ENCODE measurements at places on chromosomes 7 and 10. TPM values are rescaled to one million over a fixed set of nuclear protein-coding genes. Genes with fewer than 3 reads are reported as not detected.

Gene SAMD9L
- polyA plus RNA-seq, result not detected

Gene GPR15LG
- polyA plus RNA-seq, result not detected

DNA sequence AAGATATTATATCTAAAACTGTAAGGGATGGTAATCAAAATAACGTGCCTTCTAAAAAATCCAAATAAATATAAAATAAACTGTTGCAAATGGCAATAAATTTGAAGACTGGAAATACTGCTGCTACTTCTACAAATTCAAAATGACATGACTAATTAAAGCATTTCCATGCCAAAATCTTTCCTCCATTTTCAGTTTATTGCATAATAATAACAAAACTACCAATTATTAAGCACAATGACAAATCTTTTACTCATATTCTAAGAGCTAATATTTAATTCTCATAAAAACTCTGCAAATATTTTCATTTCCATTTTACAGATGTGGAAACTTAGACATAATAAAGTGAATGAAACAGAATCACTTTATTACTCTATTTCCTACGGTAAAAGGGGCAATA, 38.8 kb upstream of the NEBL start:
- DNase-seq, result no peak

DNA sequence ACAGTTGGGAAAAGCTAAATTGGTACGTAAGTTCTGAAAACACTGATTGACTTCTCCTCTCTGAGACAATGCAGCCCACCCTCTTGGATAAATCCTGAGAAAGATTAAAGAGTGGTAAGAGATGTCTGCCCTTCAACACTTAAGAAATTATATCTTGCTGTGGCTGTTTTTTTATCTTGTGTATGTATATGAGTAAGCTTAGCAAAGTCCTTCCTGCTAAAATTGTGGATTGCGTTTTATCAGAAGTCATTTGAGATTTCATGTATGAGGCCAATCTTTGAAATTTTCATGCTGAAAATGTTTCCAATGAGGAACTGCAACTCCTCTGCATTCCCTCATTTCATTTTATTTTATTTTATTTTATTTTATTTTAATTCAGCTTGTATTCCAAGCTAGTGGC, 106.2 kb upstream of the INHBA start:
- no peak for DNase-seq

GRCh38 chr7:13524076-13524475, 465.4 kb downstream of the ETV1 start:
- no peak for DNase-seq

DNA sequence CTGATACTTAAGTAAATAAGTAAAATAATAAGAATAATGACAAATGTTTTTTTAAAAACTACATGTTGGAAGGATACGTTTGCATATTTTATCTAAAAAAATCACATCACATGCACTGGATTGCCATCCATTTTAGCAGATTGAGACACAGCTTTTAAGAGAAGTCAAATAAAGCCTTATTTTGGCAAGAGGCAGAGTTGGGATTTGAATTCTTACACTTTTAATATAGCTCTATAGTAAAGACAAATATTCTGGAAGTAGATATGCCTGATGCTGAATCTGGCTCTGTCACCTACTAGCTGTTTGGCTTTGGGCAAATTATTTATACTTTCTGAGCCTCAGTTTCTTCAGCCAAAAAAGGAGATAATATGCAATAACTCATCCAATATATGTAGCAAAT, 386.4 kb downstream of the ETV1 start:
- DNase-seq, result no peak

Gene TYW1B
- 1.8 TPM for polyA plus RNA-seq

Gene HOXA5
- polyA plus RNA-seq, result 3.6 TPM

Gene FAM25G
- not detected for polyA plus RNA-seq

GRCh38 chr10:114286921-114287320, 47.9 kb downstream of the VWA2 start:
- DNase-seq, result no peak

- no peak for DNase-seq
These were observed 109.6 kb downstream of the LRMDA start for GRCh38 chr10:75540981-75541380.

Gene DYDC2
- polyA plus RNA-seq, result 0.98 TPM

DNA sequence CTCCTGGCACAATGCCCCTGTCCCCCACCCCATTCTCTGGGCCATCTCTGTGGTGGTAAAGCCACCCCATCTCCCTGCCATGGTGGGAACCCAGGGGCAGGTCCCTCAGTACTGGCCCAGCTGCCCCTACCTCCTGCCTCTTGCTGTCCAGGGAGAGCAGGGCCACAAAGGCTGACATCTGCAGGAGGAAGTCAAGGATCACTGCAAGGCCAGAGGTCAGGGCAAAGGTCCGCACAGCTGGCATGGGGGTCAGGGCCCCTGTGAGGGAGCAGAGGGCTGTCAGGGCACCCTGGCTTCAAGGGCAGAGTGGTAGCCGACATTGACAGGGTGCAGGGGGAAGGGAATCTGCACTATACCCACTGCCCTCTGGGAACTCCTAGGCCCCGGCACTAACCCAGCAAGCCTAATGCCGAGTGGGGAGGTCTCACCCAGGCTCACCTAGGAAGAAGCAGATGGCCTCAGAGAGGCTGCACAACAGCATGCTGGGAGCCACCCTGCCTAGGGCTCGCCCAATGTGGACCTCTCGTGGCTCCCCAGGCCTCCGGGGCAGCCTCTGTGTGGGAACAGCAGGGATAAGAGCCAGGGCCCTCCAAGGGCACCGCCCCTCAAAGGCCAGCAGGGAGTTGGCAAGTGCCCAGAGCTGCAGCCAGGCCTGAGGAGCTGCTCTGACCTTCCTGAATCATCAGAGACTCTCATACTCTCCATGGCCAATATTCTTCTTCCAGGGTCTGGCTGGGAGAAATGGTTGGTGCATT, 7.7 kb downstream of the NPC1L1 start:
- DNase-seq, result no peak

- DNase-seq, result no peak
These were observed 609.4 kb upstream of the PCDH15 start for GRCh38 chr10:55410415-55410885.

- no peak for DNase-seq
These were observed 109.5 kb upstream of the ITGB1 start for GRCh38 chr10:33067481-33067880.

Gene CELF2
- not detected for polyA plus RNA-seq

Gene SDK1
- 2.4 TPM for polyA plus RNA-seq

Gene ADAP1
- polyA plus RNA-seq, result 10.5 TPM

DNA sequence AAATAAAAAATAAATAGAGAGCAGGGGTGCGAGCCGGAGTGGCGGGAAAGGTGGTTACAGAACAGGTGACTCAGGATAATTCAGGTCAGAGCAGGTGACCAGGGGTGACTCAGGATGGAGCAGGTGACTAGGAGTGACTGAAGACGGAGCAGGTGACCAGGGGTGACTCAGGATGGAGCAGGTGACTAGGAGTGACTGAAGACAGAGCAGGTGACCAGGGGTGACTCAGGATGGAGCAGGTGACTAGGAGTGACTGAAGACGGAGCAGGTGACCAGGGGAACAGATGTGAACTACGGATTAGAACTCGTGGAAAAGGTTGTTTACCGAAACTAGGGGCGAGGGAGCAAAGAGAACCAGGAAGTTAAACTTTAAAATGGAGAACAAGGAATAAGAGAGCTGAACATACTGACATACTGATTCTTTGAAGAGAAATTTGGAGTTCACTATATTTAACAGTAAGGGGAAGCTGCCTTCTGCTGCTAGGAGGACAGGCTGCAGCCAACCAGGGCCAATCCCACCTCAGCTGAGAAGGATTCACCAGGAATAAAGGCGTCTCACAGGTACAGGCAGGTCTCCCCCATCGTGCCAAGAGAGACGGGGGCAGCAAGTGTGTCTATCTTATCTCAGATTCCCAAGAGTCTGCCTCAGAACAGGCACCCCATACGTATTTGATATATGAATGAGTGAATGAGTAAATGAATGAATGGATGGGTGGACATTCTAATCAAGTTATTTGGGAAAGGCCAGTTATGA, 101.3 kb downstream of the CPXM2 start:
- DNase-seq, result no peak
